ENCODE measurements at places on chromosomes 6 and 20.

- DNase-seq = no peak
These were observed 35.0 kb upstream of the TENT5A start for GRCh38 chr6:81787313-81788068.

- no peak for DNase-seq
These were observed 9.2 kb upstream of the DEFB113 start for GRCh38 chr6:49978332-49979226.

GRCh38 chr6:150673720-150674346 lies 74.1 kb downstream of the PLEKHG1 start:
- DNase-seq = no peak

GRCh38 chr6:82361631-82362030 lies 2.0 kb upstream of the TPBG start:
- no peak for DNase-seq

- no peak for DNase-seq
These were observed 168.8 kb downstream of the EYA2 start for GRCh38 chr20:47063407-47063806.

GRCh38 chr20:17943343-17943742 lies 25.3 kb downstream of the SNX5 start:
- DNase-seq = no peak

DNA sequence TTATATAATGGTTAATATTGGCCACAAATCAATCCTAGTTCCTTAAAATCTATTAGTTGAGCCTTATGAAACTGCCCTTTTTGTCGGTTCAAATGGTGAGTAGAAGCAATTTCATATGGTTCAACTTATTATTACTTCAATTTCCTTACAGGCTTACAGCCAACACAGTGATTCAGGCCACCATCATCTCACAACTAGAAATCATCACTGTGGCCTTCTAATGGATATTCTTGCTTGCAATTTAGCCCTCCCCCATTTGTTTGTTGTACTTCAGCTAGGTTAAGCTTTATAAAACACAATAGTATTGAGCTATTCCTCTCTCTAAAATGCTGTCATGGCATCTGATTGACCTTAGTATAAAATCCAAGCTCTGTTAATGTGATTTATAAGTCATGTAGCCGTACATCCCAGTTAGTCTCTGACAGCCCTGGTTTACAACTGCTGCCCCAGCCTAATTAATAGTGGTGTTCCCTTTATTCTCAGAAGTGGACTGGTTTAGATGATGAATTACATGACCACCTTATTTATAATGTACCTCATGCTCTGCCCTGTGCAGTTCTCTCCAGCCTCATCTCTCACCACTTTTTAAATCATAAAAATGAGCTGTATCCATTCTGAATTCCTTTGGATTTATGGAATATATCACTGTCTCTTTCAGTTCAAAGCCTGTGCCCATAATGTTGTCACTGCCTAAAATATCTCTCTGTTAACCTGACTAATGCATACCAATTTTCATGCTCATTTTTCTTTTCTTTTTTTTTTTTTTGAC lies 36.7 kb downstream of the LAMA2 start:
- DNase-seq = no peak

DNA sequence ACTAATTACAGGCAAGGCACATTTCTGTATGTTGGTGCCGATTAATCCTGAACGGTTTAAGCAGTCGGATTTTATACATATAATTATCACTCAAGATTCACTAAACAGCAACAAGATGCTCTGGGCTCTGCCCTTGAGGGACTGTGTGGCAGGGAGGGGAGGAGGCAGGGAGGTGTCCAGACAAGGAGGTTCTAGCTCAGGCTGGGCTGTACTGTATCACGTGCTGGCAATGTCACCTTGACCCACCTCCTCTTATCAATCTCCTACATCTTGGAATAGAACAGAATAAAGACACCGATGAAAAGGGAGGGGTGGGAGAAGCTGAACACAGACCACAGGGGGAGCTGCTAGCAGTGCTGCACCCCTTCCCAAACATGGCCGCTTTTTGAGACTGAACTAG lies 65.7 kb downstream of the LRFN2 start:
- DNase-seq = no peak

DNA sequence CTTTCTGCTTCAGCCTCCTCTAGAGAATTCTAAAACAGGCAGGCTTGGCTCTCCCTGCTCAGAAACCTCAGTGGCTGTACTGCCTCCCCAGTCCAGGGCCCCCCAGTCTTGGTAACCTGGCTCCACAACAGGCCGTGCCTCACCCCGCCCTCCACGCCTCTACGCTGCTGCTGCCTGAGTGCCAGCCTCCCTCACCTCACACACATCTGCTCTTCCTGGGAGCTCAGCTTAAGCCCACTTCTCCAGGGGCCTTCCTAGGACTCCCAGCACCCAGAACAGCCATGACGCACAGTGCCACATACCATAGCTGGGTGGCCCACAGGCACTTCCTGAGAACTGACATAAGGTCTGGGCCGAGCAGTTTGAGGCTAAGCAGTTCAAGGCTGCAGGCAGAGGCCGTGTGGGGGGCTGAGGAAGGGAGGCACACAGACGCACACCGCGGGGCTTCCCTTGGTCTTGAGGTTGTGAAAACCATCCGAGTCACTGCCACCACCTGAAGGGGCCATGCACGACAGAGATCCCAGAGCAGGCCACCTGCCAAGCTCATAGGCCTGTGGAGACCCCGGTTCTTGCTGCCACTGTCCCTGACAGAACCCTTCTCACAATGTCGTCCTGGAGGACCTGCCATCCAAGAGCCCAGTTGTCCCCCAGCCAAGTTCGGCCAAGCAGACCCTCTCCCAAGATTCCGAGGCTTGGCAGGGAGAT lies 42.6 kb downstream of the DSTN start:
- DNase-seq = no peak

- DNase-seq = no peak
These were observed 80.5 kb downstream of the IMPG1 start for GRCh38 chr6:75991941-75992340.

GRCh38 chr6:149014631-149015534 lies 268.1 kb downstream of the UST start:
- no peak for DNase-seq

DNA sequence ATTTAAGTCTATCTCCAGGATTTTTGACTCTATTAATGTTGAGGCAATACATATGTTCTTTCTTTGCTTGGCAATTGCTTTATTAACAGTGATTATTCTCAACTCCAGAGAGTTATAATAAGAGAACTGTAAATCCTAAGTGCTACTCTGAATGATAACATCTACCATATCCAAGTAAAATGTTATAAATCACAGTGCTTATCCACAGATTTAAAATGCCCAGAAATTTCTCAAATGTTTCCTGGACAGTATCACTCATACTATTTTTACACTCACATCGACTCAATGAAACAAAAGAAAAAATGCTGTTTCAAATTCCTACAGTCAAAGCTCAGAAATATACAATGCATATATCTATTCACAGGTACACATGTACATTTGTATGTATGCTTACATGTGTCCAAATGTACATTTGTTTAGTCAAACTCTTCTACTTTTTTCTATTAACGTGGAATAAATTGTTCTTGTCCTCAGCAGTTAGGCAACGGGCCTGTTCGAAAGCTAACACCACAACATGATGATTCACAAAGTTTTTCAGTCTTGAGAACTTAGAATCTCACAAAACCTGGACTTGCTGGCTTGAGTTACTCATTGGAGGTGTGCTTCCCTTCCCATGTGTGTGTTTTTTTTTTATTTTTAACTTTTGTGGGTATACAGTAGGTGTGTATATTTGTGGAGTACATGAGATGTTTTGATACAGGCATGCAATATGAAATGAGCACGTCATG lies 193.0 kb downstream of the GJA10 start:
- no peak for DNase-seq

DNA sequence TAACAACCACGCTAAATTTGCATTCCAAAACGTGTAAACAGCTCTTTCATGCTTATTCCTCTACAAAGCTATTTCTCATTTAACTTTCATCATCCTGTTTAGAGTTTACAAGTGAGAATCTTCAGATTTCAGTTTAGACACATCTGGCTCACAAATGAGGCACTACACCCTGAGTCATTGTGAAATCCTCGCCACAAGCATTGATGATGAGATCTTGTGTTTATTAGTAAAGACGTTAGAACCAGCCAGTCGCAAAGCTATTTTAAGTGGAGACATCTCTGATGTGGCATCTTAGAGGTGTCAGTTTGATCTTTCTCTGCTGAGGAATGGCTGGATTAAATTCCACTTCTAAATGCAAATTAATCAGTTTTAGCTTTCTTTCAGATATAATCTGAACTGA lies 8.3 kb upstream of the ISM1 start:
- DNase-seq = no peak

- no peak for DNase-seq
These were observed 41.9 kb upstream of the RNF8 start for GRCh38 chr6:37311741-37312473.

GRCh38 chr6:168915855-168916254 lies 337.8 kb downstream of the THBS2 start:
- DNase-seq = no peak

DNA sequence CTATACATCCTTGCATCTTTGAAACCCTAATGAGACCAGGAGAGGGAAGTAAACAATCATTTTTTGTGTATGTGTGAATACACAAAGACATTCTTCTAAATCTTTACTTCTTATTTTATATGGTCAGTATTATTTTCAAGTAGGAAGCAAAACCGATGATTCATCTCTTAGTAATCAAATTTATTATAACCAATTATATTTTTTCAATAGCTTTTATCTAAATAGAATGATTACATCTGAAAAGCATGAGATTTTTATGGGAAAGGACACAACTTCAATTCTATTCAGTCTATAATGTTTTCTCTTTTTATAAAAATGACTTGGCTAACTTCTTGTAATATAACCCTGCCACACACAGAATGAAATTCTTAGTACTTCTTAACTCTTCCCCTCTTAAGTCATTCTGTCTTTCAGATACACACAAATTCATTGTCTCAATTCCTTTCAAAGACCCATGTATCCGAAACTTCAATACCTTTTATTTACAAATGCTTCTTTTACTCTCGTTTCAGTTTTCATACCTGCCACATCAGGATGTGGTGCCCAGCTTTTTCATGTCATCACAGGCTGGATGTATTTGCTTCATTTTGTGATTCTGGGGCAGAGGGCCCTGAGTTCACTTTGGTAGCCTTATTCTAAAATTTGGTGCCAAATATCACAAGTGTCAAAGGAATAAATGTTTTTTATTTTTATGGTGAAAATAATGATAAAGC lies 227.0 kb downstream of the PHF3 start:
- DNase-seq = no peak

DNA sequence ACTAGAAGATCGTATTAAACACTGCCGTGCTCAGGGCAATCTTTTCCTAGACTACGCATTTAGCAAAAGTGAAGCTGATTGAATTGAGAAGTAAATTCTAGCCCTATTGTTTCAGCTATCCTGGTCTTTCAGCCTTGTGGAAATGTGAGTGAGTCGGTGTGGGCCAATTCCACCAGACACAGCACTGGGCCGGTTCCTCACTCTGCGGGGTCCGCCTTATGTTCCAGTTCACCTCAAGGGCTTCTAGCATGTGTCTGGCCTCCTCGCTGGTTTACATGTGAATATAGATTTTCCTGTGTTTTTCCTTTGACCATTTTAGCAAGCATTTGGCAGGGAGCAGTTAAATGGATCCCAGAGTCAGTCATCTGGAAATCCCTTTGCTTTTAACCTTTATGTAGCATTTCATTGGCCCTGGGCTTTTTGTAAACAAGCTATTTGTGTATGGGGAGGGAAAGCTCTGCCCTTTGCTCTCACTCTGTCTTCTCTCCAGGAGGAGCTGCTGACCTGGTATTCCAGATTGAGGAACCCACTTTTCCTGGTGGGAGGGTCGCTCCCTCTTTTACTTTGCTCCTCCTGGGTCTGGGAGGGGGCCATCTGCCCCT lies 12.4 kb upstream of the GTSF1L start:
- no peak for DNase-seq

- DNase-seq = no peak
These were observed 616.5 kb upstream of the CITED2 start for GRCh38 chr6:139990856-139991465.

DNA sequence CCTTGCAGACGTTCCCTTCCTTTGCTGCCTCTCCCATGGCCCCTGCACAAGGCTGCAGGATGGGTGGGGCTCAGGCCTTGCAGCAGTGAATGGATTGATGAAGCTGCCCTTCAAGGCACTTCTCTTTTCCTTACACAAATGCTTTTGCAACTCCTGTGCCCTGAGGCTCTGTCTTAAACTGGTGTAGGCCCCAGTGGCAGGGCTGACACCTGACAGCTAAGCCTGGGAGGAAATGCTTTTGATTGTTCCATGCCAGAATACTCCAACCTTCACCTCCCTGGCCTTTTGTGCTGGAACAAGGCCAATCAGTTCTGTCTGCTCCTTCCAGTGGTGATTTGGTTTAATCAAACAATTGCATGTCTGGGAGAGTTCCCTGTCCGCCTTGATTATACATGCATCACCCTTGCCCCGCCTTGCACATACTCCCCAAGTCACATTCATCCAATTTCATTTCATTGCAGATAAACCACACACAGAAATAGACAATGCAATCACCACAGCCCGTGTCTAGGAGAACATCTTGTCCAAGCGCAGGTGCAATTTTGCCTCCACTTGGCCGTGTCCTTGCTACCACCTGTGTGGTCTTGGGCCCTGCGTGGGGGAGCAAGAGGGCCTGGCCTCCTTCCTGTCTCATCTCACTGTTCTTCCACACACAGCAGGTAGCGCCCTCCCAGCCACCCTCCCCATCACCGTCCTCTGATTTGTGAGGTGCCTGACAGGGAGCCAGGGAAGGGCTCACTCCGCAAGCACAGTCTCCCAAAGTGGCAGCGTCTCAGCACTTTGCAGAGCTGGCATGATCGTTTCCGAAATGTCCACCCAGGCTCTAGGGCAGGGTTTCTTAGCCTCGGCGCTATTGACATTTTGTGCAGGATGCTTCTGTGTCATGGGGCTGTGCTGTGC lies 120.4 kb downstream of the CDH26 start:
- DNase-seq = no peak

DNA sequence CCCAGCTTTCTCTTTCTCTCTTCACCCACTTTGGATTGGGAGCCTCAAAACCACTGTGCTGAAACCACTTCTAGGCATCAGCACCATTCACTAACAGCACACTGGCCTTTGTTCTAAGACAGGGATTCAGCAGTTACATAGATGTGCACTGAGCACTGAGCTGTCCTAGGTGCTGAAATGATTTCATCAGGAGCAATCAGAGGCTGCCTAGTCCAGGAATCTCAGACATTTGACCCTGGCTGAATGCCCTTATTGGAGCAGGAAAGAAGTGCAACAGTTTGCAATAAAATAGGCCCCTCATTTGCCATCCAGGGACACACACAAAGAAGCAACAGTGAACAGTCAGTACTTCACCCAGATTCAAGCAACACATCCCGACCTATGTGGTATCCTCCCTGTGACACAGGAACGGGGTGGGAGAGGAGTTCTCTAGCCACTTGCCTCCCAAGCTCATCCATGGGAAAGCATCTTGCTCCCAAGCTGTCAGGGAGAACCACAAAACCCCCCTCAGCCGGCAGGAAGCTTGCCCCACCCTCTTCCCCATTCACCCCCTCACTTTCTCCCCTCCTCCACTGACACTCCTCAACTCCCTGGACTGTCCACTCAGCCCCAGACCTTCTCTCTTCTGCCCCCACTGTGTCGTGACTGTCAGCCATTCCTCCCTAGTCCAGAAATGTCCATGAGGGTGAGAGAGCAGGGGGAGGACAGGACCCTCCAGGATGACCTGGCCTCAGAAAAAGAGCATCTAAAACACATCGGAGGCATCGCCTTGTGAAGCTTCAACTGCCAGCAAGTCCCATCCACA lies 304.4 kb downstream of the PREX1 start:
- no peak for DNase-seq

GRCh38 chr20:12936524-12936923 lies 72.2 kb upstream of the SPTLC3 start:
- no peak for DNase-seq

GRCh38 chr20:3712279-3712873 lies at the start of gene SIGLEC1:
TSS of gene SIGLEC1 (minus strand) at chr20:3712600. CDS start at chr20:3707128, 5,472 bp downstream.
- DNase-seq = no peak

GRCh38 chr6:170166511-170167122 lies 124.3 kb downstream of the DLL1 start:
- DNase-seq = no peak

Measured in activated T-helper 1 cell treated with Interleukin-2 at 50 U/mL for 16 hours (primary cell).